ENCODE measurements at places on chromosomes 12 and 14.

- DNase-seq = no peak
Observed at GRCh38 chr12:128852885-128853599, at the start of gene GLT1D1. GLT1D1 (plus strand) TSS chr12:128853478; CDS start chr12:128853582, 104 bp downstream.

GRCh38 chr14:44436458-44436857 lies 70.6 kb downstream of the FSCB start:
- no peak for DNase-seq

DNA sequence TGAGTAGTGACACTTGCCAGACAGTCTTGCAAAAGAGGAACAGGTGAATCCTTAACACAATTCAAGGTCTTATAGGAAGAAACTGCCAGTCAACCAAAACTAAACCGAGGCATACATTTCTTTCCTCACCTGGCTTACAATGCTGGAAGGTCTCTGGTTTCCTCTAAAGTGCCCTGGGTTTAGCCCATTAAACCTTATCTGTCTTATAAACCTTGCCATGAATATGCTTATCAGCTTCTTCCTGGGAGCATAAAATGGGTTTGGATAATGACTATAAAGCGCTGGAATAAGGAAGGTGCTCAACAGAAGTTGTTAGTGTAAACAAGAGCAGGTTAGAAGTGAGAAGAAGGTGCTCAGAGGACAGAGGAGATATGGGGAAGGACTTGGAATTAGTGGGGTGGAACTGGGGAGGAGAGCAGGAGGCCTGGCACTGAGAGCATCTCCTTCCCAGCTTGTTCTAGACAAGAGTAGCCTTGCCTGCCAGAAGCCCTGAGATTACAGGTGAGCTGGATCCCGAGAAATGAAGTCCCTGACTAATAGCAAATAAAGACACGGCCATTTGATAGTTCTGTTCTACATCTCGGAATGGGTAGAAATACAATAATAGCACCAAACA lies 14.1 kb upstream of the GPRC5A start:
- no peak for DNase-seq

DNA sequence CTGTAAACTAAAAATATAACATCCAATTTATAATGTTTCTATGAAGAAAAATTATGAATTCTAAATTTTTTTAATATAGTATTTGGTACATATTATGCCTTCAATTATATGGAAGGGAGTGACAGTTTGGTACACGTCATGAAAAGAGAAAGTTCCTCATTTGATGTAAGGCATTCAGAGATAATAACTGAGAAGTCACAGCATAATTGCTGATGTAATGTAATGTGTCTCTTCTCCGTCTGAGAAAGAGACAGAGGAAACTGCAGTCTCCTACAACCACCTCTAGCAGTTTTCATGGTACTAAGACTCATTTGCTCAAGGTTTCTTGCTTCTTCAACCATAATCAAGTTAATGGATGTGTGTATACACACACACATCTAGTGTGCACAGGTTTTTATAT lies 2.3 kb upstream of the CD69 start:
- no peak for DNase-seq

DNA sequence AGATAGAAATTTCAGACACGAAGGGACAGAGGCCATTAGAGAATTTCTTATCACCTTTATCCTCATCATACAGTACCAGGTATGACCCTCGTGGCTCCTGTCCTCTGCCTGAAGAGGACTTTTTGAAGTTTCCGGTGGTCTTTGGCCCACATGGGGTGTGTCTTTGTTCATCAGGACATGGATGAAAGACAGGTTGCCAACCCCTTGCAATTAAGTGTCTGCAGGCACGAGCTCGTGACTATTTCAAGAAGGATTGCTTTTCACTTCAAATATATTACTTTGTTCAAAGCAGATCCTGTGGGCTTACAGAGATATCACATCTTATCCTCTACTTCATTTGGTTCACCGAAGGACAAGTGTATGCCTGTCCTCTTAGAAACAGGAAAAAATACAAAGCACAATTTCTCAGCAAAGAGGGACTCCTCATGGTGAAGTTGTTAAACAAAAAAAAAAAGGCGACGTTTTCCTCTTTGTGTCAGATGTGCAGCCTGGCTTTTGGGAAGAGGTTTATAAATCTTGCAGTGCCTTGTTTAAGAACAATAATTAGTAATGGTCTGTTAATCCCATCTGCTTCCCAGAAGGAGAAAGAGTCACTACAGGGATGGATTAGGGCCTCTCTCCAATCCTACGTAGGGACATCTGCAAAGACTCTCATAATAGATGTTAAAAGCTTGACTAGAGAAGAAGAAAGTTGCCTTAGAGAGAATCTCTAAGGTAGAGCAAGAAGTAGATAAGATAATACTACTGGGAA lies 13.5 kb upstream of the FAM234B start:
- no peak for DNase-seq

DNA sequence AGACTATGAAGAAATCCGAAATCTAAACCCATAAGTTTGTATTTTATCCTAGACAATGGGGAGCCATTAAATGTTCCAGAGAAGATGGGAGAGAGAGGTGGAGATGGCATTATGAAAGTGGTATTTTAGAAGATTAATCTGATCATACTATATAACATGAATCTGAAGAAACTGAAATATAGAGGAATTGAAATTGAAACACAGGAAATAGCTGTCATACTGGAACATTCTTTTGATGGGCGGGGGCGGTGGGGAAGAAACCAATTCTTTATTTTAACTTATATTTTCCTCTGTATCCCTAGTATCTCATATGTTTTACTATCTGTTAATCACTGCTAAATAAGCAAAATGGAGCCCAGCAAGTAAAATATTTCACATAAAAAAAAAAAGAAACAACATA lies 27.0 kb upstream of the FOXN3 start:
- no peak for DNase-seq

DNA sequence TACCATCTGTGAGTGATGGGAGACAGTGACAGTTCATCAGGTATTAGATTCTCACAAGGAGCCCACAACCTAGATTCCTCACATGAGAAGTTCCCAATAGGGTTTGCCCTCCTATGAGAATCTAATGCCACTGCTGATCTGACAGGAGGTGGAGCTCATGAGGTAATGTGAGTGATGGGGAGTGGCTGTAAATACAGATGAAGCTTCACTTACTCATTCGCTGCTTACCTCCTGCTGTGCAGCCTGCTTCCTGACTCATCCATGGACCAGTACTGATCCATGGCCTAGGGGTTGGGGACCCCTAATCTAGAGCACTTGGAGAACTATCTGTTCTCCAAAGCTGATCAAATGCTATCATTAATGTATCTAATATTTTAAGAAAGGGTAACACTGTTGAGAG lies 17.7 kb downstream of the CLEC2D start:
- no peak for DNase-seq

- no peak for DNase-seq
Observed at GRCh38 chr12:122123761-122124145, 45.2 kb downstream of the MLXIP start.

DNA sequence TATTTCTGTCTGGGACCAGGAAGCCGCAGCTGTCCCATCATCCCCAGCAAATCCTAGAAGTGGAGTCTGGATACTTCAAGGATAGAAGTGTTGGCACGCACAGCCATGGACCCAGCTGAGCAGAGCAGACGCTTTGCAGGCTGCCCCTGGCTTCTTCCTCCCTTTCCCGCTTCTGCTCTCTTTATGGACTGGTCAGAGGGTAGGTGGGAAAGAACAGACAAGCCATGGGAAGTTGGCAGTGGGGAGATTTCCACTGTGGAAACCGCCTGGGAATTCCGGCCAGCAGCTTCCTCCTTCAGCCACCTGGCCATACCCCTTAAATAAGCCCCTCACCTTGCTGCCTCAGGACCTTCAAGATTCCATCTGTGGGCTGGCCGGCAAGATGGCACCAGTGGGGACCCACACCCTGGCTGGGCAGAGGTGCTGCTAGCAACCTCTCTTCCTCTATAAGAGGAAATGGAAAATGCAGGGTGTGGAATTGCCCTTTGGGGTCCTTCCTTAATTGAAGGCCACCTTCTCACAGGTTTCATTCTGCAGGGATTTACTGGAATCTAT lies 20.6 kb downstream of the OTUB2 start:
- DNase-seq = no peak

DNA sequence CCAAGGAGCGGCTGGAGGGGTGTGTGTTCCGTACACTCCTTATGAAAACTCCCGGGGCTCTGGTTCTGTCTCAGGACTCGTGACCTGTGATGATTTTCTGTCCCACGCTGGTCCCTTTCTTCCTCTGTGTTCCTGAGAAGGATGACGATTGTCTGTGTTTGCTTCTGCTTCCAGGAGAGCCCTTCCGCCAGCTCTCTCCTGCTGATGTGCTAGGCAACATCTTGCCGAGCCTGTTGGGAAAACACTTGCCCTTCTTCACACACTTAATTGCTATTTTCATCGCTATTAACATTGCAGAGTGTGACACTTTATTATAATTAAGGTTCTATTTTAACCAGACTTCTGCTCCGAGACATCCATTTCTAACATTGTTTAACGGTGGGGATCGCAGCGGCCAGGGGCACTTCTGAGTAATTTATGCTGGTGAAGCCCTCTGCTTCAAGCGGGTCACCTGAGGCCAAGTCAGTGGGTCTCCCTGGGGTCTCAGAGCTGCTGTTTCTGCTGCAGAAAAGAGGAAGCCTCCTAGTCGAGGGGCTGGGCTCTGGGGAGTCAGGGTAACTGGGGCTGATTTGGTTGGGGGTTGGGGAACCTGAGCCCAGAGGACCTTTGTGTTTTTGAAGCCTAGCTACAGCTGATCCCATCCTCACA lies 88.6 kb downstream of the PRMT8 start:
- DNase-seq = no peak

- DNase-seq = no peak
Observed at GRCh38 chr14:22614240-22614799, 16.2 kb downstream of the ABHD4 start.

All from stimulated activated CD8-positive, alpha-beta memory T cell treated with anti-CD3 and anti-CD28 coated beads, Interleukin-7, amount 100 ng/mL, for 24 hours (primary cell).